Heart left ventricle (tissue), 16 donors: ENCODE measurements at places on chromosomes 2 and 18. TPM values are rescaled to one million over a fixed set of nuclear protein-coding genes. Genes with fewer than 3 reads are reported as not detected.

The ESCO1 gene
- polyA plus RNA-seq = 7.5 TPM

The CFC1 gene
- polyA plus RNA-seq = 0.08 TPM

The GULP1 gene
- polyA plus RNA-seq = 1.1 TPM

The STK17B gene
- polyA plus RNA-seq = 2.6 TPM

The SEPTIN10 gene
- 38.8 TPM for polyA plus RNA-seq

The MEMO1 gene
- polyA plus RNA-seq = 41.6 TPM

GRCh38 chr2:109402180-109402579 lies 211.6 kb downstream of the SEPTIN10 start:
- DNase-seq = no peak

GRCh38 chr2:96175951-96176350 lies 30.7 kb upstream of the DUSP2 start:
- DNase-seq = no peak

DNA sequence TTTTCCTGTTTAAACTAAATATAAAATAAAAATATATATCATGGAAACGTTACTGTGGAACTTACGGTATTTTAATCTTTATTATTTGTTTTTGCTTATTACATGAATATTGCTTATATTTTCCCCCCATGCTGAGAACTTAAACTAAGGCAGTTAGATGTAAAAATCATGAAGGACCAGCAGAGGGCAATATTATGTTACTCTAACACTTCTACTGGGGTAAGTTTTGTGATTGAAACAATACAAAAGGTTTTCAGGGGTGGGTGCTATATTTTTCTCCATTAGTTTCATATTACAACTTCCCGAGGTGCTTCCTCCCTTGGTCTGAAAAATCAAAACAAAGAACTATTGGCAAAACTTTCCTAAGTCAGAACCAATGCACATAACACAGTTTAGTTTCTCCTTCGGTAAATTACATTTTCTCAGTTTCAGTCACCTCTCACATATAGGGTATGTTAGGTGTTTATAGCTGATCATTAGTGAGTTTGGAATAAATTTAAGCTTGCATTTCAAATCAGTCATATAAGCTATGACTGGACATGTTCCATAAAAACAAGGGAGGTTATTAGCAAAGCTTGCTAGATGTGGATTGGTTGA lies 54.8 kb downstream of the ZNF407 start:
- DNase-seq = no peak

DNA sequence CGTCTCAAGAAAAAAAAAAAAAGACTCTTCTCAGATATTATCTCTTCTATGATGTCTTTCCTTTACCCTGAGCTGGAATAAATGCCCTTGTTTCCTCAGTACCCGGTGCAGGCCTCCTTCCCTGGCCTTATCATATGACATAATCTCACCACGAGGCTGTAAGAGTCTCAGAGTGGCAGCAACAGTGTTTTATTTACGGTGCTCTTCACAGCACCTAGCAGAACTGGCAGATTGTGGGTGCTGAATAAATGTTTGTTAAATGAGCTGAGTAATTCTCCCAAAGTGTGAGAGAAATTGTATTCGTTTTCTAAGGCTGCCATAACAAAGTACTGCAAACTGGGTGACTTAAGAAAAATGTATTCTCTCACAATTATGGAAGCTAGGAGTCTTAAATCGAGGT lies 82.8 kb upstream of the CD28 start:
- DNase-seq = no peak

- DNase-seq = no peak
Measured at GRCh38 chr2:100852999-100853908, 33.3 kb downstream of the NPAS2 start.

- DNase-seq = no peak
Measured at GRCh38 chr2:118841828-118842461, 5.5 kb downstream of the EN1 start.
